ENCODE measurements at places on chromosomes 1 and 21.

DNA sequence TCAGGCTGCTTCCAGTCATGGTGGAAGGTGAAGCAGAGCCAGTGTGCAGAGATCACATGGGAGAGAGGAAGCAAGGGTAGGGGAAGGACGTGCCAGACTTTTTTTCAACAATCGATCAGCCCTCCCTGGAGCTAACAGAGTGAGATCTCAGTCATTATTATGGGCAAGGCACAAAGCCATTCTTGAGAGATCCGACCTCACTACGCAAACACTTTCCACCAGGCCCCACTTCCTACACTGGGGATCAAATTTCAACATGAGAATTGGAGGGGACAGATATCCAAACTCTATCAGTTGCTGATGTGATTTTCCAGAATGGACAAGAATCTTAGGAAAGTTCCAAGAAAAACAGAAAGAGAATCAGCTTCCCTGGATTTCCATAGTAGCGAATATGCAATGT, 60.5 kb downstream of the BACE2 start:
- H3K4me1 ChIP-seq, result no peaks in the 10 kb centered on the region
- H3K27ac ChIP-seq, result no peak overlapping the region
- H3K36me3 ChIP-seq, result no peaks in the 10 kb centered on the region
- H3K4me3 ChIP-seq, result no peak overlapping the region
- no peaks in the 10 kb centered on the region for H3K27me3 ChIP-seq

- H3K4me3 ChIP-seq, result no peak overlapping the region
- no peaks in the 10 kb centered on the region for H3K36me3 ChIP-seq
- H3K4me1 ChIP-seq, result no peaks in the 10 kb centered on the region
- H3K27ac ChIP-seq, result no peak overlapping the region
- DNase-seq, result no peak
These were observed 503.2 kb upstream of the CAMK1G start for GRCh38 chr1:209080170-209080781.

GRCh38 chr1:197859024-197859423, 43.4 kb upstream of the C1orf53 start:
- no peaks in the 10 kb centered on the region for H3K4me1 ChIP-seq
- DNase-seq, result no peak
- no peak overlapping the region for H3K27ac ChIP-seq

- no peak overlapping the region for H3K4me3 ChIP-seq
- no peaks in the 10 kb centered on the region for H3K27me3 ChIP-seq
- H3K4me1 ChIP-seq, result no peaks in the 10 kb centered on the region
- H3K36me3 ChIP-seq, result no peaks in the 10 kb centered on the region
- no peak for DNase-seq
These were observed 115.8 kb upstream of the ZRANB2 start for GRCh38 chr1:71196685-71197084.

DNA sequence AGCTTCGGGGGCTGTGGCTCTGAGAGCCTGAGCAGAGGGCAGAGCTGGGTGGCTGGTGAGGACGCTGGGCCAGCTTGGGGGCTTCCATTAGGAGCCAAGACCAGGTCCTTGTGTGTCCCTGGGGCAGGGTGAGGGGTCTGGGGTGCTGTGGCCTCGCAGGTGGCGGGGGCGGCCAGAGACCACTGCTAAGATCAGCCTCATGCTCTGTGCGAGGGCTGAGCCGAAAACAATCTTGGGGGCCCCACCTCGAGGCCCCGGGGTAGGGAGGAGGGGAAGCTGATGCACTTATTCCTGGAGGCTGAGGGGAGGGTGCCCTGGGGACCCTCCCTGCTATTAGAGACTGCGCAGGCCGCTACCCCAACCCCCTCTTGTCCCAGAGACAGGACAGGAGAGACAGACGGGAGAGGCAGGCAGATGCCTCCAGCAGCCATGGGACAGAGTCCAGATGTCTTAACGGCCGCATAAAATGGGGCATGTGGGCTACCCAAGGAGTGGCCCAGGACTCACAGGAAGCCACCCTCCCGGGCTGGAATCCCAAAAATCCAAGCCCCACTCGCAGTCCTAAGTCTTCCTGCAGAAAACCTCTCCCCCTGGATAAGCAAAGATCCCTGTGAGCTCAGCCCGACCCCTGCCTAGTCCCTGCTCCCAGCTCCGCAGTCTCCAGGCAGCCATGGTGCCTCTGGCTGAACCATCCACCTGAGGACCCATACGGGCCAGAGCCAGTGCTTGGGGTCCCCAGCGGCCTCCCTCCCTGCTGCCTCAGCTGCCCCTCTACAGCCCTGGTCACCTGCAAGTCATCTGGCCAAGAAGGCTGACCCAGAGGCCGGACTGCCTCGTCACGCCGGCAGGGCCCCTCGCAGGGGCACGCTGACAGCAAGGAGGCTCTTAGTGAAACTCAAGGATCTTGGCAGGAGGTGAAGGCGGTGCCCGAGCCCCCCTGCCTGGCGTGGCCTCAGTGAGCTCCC, 43.6 kb upstream of the COL18A1 start:
- no peak overlapping the region for H3K4me3 ChIP-seq
- no peaks in the 10 kb centered on the region for H3K36me3 ChIP-seq
- H3K27ac ChIP-seq, result peak overlapping the region; percentile 13
- H3K27me3 ChIP-seq, result no peaks in the 10 kb centered on the region

GRCh38 chr1:220642285-220642684, 47.9 kb upstream of the C1orf115 start:
- H3K4me3 ChIP-seq, result no peak overlapping the region
- no peak overlapping the region for H3K27ac ChIP-seq
- no peaks in the 10 kb centered on the region for H3K36me3 ChIP-seq
- no peaks in the 10 kb centered on the region for H3K4me1 ChIP-seq
- no peaks in the 10 kb centered on the region for H3K27me3 ChIP-seq

DNA sequence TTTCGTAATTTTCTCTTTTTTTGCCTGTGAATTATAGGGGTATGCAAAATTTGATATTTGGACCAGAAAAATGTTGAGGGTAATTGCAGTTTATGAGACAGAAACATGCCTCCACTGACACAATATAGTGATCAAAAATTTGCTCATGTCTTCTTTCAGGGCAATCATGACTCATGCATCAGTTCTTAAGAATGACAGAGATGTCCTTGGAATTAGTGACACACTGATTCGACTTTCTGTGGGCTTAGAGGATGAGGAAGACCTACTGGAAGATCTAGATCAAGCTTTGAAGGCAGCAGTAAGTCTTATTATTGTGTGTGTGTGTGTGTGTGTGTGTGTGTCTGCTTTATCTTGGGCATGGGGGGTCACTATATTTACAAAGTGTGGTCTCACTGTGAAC, 27.5 kb downstream of the CTH start:
- DNase-seq, result no peak
- no peak overlapping the region for H3K4me3 ChIP-seq
- no peaks in the 10 kb centered on the region for H3K27me3 ChIP-seq
- H3K27ac ChIP-seq, result no peak overlapping the region
- no peaks in the 10 kb centered on the region for H3K4me1 ChIP-seq

DNA sequence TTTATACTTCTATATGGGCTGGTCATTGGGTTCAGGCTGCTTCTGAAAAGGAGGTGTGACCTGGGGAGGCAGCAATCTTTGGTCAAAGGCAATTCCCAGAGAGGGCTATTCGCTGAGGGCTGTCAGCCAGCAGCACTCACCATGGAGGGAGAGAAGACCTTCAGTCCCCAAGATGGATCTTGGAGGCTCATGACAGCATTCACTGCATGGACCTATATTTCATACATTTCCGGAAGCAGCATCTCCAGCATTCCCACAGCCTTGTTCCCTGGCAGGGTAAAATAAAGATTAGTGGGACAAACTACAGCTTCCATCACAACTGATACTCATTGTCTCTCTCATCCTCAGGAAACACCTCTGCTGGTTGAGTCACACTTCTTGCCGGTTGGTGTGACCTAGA, 146.6 kb downstream of the CNIH3 start:
- H3K4me1 ChIP-seq, result no peaks in the 10 kb centered on the region
- no peaks in the 10 kb centered on the region for H3K36me3 ChIP-seq
- peak; percentile 52 for DNase-seq

DNA sequence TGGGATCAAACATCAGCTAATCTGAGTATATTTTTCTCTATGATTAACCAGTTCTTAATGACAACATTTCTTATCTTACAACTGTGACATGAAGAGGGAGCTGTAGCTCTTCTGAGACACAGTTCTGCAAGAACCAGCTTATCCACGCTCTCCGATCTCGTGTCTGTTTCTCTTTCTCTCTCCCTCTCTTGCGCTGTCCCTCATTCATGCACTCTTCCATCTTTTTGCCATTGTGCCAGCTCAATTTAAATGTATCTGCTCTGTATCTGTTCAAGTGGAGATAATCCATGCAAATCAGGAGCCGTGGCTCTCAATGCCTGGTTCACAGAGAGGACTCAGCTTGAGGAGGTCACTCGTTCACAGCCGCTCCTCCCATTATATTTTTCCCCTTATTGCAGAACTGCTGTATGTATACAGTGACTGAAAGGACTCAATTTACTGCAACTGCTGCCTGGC, 494.7 kb upstream of the ADGRL2 start:
- no peaks in the 10 kb centered on the region for H3K36me3 ChIP-seq
- DNase-seq, result no peak
- no peaks in the 10 kb centered on the region for H3K4me1 ChIP-seq
- no peaks in the 10 kb centered on the region for H3K27me3 ChIP-seq
- peak overlapping the region; percentile 35 for H3K4me3 ChIP-seq

GRCh38 chr1:56394298-56394697, 185.1 kb downstream of the PLPP3 start:
- H3K27me3 ChIP-seq, result no peaks in the 10 kb centered on the region
- H3K4me3 ChIP-seq, result no peak overlapping the region
- no peaks in the 10 kb centered on the region for H3K4me1 ChIP-seq
- H3K27ac ChIP-seq, result no peak overlapping the region

DNA sequence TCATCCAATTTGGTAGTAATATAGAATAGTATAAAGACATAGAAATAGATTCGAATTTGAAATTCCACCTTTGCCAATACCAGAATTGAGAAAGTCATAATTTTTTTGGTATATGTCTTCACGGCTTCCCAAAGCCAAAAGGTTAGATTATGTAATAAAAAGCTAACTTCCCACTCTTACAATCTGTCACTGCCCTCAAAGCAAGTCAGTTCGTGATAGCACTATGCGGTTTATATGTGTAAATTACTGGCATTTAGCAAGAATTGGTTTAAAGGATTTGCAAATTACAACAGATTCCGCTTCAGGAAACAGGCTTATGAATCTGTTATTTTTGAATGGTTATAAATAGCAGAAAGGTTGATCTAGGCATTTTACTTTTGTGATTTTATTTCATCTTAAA, 679.4 kb upstream of the ADGRL2 start:
- no peaks in the 10 kb centered on the region for H3K27me3 ChIP-seq
- H3K36me3 ChIP-seq, result no peaks in the 10 kb centered on the region
- no peaks in the 10 kb centered on the region for H3K4me1 ChIP-seq

- H3K4me3 ChIP-seq, result no peak overlapping the region
- H3K27ac ChIP-seq, result no peak overlapping the region
- H3K4me1 ChIP-seq, result peaks cover 15% of the 10 kb centered on the region
- H3K27me3 ChIP-seq, result no peaks in the 10 kb centered on the region
- DNase-seq, result no peak
- H3K36me3 ChIP-seq, result peaks cover 11% of the 10 kb centered on the region
These were observed 123.7 kb downstream of the SMYD2 start for GRCh38 chr1:214404571-214405213.

DNA sequence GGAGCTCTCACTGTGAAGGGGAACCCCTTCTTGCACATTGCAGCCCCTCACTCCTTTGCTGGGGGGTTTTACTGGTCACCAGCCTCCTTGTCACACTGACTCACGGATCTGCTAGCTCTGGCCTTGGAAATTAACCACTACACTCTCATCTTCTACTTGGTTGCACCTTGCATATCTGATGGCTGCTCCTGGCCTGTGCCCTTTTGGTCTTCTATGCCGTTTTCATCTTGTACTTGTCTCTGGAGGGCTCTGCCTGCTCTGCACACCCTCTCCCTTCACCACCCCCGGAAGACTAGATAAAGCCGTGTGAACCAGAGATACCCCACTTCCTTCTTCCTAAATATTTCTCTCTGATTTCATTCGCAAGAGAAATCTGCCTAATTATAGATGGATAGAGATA, 44.6 kb downstream of the CD247 start:
- H3K4me3 ChIP-seq, result no peak overlapping the region
- H3K4me1 ChIP-seq, result no peaks in the 10 kb centered on the region
- DNase-seq, result no peak
- H3K27ac ChIP-seq, result no peak overlapping the region

DNA sequence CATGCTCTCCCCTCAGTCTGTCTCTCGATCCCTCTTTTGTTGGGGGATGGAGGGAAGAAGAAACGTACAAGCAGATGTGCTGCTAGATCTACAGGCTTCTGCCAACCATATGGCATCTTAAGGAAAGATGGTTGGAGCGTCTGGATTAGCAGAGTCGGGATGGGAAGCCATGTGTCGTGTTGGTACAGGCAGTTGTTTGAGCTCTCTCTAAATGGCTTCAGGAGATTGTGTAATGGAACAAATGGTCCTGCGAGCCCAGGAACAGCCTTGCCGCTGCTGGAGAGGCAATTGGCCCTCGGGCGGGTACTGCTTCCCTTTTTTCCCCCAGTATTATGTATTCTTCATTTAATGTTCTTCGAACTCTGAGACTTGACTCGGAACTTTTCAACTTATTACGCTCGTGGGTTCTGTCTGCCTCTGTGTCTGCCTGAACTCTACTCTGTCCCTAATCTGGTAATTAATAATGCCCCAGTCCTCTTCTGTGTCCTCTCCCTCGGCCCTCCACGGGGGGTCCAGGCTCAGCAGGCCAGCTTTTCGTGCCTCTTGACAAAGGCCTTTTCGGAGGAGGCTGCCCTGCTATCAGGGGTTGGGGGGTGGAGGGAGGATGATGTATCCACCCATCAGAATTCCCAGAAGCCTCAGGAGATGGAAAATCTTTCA, 215.3 kb downstream of the SDCCAG8 start:
- no peak overlapping the region for H3K4me3 ChIP-seq
- no peak overlapping the region for H3K27ac ChIP-seq
- peaks cover 32% of the 10 kb centered on the region for H3K4me1 ChIP-seq
- DNase-seq, result no peak
- no peaks in the 10 kb centered on the region for H3K36me3 ChIP-seq
- H3K27me3 ChIP-seq, result no peaks in the 10 kb centered on the region

DNA sequence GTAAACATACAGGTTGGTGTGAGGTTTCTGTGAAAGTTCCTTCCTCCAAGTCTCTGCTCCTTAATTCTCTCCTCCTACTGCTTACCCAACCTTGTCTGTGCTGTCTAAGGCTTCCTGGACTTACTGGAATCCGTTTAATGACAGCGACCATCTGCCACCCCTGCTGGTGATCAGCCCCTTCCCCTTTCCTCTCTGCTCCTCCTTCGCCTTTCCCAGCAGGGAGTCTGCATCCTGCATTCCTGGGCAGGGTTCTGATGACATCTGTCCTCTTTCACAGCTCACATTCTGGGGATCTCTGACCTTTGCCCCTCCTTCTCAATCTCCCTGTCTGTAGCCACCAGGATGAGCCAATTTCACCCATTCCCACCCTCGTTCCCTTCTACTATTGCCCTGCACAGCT, 66.5 kb downstream of the KIRREL1 start:
- H3K4me3 ChIP-seq, result no peak overlapping the region
- no peak for DNase-seq
- no peaks in the 10 kb centered on the region for H3K36me3 ChIP-seq
- no peak overlapping the region for H3K27ac ChIP-seq

- H3K27me3 ChIP-seq, result no peaks in the 10 kb centered on the region
- no peak overlapping the region for H3K27ac ChIP-seq
- H3K36me3 ChIP-seq, result no peaks in the 10 kb centered on the region
- no peak for DNase-seq
These were observed 32.1 kb downstream of the NAV1 start for GRCh38 chr1:201570886-201571624.

GRCh38 chr1:47438165-47439016, 547 bp downstream of the FOXD2 start:
- H3K4me1 ChIP-seq, result peaks cover 35% of the 10 kb centered on the region
- peak overlapping the region; percentile 50 for H3K27ac ChIP-seq
- H3K4me3 ChIP-seq, result peak overlapping the region; percentile 66
- DNase-seq, result no peak
- H3K27me3 ChIP-seq, result peaks cover 25% of the 10 kb centered on the region
